ENCODE measurements at places on chromosomes 5 and 9.

DNA sequence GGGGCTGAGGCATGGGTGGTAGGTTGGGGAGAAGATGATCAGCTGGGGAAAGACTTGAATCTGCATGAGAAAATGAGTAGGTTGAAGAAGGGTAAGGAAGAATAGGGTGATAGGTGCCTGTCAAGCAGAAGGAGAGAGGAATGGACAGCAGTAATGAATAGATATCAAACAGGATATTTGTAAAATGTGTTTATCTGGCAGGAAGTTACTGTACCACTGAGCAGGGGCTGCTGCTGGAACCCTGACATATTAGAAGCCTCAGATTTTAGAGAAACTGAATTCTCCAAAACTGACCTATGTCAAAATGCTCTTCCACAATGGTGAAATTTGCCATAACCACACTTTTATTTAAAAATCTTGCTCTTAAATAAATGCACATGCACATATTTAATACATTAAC is 41.0 kb downstream of the CCDC192 start:
- no peak for DNase-seq

- DNase-seq: no peak
These were observed 46.4 kb downstream of the SEMA5A start for GRCh38 chr5:9499498-9499876.

DNA sequence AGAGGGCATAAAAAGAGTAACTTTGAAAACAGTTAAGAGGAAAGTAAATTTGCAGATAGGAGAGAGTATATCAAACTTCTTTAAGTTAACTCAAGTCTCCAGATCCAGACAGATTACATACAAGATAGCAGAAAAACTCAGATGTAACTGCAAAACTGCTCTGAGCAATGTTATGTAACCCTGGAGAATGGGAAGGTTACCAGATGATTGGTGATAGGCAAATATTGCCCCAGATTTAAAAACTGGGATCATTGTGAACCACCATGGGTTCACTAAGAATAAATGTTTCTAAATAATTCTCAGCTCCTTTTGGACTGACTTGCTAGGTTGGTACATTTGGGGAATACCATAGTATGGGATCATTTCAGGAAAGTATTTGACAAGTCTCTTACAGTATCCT is 176.5 kb downstream of the ARL15 start:
- DNase-seq: no peak

DNA sequence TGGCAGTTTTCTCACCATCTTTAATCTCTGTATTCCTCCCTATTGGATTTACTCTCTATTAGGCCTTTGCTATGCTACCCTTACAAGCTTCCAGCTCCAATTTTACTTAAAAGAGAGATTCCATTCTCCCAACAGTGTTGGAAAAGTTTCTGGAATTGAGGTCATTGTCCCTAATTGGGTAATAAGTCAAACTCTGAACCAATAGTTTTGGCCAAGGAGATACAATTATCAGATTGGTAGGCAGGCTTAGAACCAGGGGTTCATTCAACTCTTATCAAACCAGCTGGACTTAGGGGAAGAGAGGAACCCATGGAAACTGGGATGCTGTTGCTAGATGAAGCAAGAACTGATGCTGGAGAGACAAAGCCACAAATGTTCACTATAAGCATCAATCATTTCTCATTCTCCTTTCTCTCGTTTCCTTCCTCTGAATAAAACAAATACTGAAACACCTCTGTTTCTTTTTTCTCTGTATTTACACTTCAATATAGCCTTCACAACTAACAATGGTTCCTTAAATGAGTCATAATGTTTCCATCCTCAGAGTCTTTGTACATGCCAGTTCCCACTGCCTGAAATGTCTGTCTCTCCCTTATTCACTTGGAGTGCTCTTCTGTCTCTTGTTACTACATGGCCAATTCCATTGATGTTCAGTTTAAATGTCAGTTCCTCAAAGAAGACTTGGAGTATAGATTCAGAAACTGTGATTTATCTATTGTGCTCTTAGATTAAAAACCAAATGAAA is 587.3 kb downstream of the GABRG2 start:
- no peak for DNase-seq

DNA sequence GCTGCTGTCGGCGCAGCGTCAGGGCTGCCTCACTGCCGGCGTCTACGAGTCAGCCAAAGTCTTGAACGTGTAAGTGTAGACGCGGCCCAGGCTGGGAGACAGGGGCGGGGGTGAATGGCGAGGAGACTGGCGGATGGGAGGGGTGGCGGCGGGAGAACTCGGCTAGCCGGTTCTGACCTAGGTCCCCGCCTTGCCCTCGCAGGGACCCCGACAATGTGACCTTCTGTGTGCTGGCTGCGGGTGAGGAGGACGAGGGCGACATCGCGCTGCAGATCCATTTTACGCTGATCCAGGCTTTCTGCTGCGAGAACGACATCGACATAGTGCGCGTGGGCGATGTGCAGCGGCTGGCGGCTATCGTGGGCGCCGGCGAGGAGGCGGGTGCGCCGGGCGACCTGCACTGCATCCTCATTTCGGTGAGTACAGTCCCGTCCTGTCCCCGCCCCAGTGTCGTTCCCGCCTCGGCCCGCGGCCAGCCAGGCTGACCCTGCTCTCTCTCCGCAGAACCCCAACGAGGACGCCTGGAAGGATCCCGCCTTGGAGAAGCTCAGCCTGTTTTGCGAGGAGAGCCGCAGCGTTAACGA is 745 bp downstream of the GADD45G start:
- DNase-seq: peak; percentile 82

GRCh38 chr9:19934301-19934871 is 145.5 kb upstream of the SLC24A2 start:
- DNase-seq: no peak

GRCh38 chr9:3775968-3776367 is 250.2 kb upstream of the RFX3 start:
- no peak for DNase-seq

GRCh38 chr9:123922431-123922830 is 7.5 kb downstream of the DENND1A start:
- DNase-seq: no peak
